Panc1 (cell line): ENCODE measurements at places on chromosomes 1 and 21. TPM values are rescaled to one million over a fixed set of nuclear protein-coding genes. Genes with fewer than 3 reads are reported as not detected.
A peak's percentile ranks its signal among the peaks of the same experiment; 100 is the strongest.

DNA sequence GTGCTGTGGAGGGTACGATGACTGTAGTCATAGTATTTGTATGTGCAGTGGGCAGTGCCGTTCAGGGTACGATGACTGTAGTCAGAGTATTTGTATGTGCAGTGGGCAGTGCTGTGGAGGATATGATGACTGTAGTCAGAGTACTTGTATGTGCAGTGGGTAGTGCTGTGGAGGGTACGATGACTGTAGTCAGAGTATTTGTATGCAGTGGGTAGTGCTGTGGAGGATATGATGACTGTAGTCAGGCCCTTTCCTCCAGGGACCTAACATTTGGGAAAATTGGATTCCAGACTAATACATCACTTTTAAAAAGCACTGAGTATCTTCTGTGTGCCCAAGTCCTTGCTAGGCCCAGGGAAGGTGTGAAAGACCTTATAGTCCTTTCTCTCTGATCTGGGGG, 2.9 kb downstream of the ZNF672 start:
- H3K4me1 ChIP-seq = peaks cover 4% of the 10 kb centered on the region; the same call in 1 of the 2 replicates
- peaks cover under 1% of the 10 kb centered on the region; the same call in 1 of the 2 replicates for H3K36me3 ChIP-seq
- H3K27me3 ChIP-seq = peaks cover 2% of the 10 kb centered on the region; the same call in 1 of the 2 replicates

GRCh38 chr1:221718381-221719277, 23.3 kb downstream of the DUSP10 start:
- H3K36me3 ChIP-seq = no peaks in the 10 kb centered on the region
- no peaks in the 10 kb centered on the region for H3K27me3 ChIP-seq
- H3K27ac ChIP-seq = no peak overlapping the region
- no peak overlapping the region for H3K4me3 ChIP-seq
- H3K4me1 ChIP-seq = no peaks in the 10 kb centered on the region

- H3K27ac ChIP-seq = no peak overlapping the region
- no peak overlapping the region for H3K4me3 ChIP-seq
- no peaks in the 10 kb centered on the region for H3K4me1 ChIP-seq
- H3K36me3 ChIP-seq = no peaks in the 10 kb centered on the region
These were observed 73.5 kb upstream of the NGF start for GRCh38 chr1:115411371-115412063.

LRRN2 gene
- total RNA-seq = 2.0 TPM

DNA sequence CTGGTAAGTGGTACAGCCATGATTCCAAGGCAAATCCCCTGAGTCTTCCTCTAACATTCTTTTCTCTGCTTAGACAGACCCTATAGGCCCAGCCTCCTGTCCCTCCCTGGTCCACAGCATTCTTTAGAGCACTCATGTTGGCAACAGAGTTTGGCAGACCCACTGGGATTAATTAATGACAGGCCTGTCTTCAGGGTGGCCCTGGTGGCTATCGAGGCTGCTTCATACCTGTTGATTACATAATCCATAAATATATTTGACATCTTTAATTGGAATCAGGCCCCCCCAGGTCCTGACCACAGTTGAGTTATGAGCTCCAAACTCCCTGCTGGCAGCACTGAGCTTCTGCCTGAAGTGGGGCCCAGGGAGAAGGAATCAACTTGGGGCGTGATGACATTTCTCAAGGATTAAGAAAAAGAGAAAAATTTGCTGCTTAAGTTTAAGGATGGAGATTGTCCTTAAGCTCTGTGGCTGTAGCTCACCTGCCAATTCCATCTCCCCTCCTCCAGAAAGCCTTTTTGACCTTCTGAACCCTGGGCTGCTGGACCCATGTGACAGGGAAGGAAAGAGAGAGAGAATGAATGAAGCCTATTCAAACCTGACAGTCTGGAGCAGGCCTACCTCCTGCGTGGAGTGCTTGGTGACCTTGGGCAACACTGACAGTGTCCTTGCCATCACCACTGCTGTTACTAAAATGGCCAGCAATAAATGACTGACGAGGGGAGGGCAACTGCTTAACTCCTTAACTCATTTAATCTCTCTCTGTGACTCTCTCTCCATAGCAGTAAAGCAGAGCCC, 156.6 kb downstream of the TRABD2B start:
- H3K4me1 ChIP-seq = no peaks in the 10 kb centered on the region
- H3K27ac ChIP-seq = no peak overlapping the region
- no peak overlapping the region for H3K4me3 ChIP-seq
- no peaks in the 10 kb centered on the region for H3K36me3 ChIP-seq

SFN gene
- 188 TPM for total RNA-seq

C1orf167 gene
- total RNA-seq = not detected

KHDRBS1 gene
- total RNA-seq = 163 TPM

SLAMF9 gene
- total RNA-seq = not detected

GRCh38 chr1:31394584-31395193, 18.3 kb upstream of the SERINC2 start:
- H3K27ac ChIP-seq = no peak overlapping the region
- peak; percentile 55 for DNase-seq
- H3K36me3 ChIP-seq = no peaks in the 10 kb centered on the region
- peak overlapping the region; percentile 61 for H3K4me3 ChIP-seq
- no peaks in the 10 kb centered on the region for H3K27me3 ChIP-seq
- peaks cover 4% of the 10 kb centered on the region; the same call in 1 of the 2 replicates for H3K4me1 ChIP-seq

GRCh38 chr1:91730801-91731732, 154.9 kb downstream of the TGFBR3 start:
- H3K4me1 ChIP-seq = peaks cover 49% of the 10 kb centered on the region
- H3K27me3 ChIP-seq = no peaks in the 10 kb centered on the region
- DNase-seq = no peak
- H3K27ac ChIP-seq = peak overlapping the region; percentile 82
- H3K4me3 ChIP-seq = no peak overlapping the region

FMO2 gene
- total RNA-seq = 0.08 TPM

HSD3B2 gene
- total RNA-seq = 1.2 TPM

DNA sequence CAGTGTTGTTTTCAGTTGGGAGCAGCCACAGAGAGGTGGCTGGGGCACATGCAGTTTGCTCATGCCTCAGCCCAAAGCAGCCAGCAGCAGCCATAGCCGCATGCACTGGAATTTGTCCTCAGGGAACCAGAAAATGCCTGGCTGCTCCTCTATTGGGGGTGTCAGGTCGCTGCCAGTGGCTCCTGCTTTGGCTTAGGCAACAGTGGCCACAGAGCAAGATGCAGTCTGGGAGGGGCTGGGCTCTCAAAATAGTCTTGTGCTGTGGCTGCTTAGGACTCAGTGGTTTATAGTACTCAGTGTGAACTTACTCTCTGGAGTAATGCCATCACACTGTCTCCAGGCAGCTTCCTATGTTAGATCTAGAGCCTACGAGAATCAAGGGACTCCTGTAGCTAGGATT, 25.0 kb downstream of the CD55 start:
- no peak for DNase-seq
- H3K27me3 ChIP-seq = no peaks in the 10 kb centered on the region
- no peak overlapping the region for H3K4me3 ChIP-seq

DNA sequence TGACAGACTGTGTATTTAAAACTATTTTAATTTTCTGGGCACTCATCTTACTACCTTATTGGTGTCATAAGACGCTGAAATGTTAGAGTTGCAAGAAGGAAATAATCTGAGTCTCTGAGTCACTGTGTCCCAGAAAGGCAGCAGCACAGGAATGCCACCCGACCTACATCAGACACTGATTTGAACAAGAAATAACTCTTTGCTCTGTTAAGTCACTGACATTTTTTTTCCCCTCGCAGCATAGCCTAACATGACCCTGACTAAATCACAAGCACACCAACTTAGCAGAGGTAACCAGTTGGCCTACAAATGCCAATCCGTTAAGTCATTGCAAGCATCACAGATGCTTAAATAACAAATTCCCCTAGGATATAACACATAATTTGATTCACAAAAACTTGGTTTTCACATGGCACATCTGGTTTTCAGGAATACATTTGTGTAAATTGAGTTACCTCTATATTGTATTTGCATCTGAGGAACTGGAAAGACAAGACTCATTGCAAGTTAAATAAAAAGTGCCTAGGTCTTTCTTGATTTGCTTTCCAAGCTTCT, 349.1 kb downstream of the SEC16B start:
- H3K27me3 ChIP-seq = peaks cover 2% of the 10 kb centered on the region; the same call in 1 of the 2 replicates
- H3K4me1 ChIP-seq = no peaks in the 10 kb centered on the region
- H3K36me3 ChIP-seq = no peaks in the 10 kb centered on the region
- H3K27ac ChIP-seq = no peak overlapping the region
- no peak overlapping the region for H3K4me3 ChIP-seq
- DNase-seq = no peak

KCNT2 gene
- 0.41 TPM for total RNA-seq

HTR6 gene
- 0.10 TPM for total RNA-seq

GRCh38 chr1:70528590-70529333, 117.7 kb downstream of the CTH start:
- no peaks in the 10 kb centered on the region for H3K36me3 ChIP-seq
- H3K27me3 ChIP-seq = peaks cover 9% of the 10 kb centered on the region; the same call in 1 of the 2 replicates
- no peaks in the 10 kb centered on the region; the same call in 1 of the 2 replicates for H3K4me1 ChIP-seq
- H3K27ac ChIP-seq = no peak overlapping the region
- H3K4me3 ChIP-seq = no peak overlapping the region

GRCh38 chr1:1032424-1032823, 12.5 kb downstream of the AGRN start:
- no peaks in the 10 kb centered on the region for H3K27me3 ChIP-seq
- no peak overlapping the region for H3K4me3 ChIP-seq
- no peak for DNase-seq
- no peaks in the 10 kb centered on the region for H3K36me3 ChIP-seq

DNA sequence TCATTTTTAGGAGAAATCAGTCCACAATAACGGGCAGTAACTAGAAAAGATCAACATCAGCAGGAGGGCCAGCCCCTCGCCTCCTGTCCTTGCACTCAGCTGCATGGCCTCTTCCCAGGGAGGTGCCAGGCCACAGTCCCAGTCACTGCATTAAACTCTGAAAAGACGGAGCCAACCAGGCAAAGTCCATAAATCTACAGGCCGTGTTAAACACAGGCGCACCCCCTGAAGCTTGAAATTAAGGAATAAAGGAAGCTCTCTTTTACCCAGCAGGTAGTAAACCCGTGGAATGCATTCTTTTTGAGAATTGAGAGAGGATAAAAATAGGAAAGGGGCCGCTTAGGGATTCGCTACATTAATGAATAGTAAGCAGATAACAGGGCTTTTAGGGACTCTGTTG, 18.4 kb downstream of the H6PD start:
- no peaks in the 10 kb centered on the region for H3K27me3 ChIP-seq
- H3K4me3 ChIP-seq = no peak overlapping the region
- no peak overlapping the region for H3K27ac ChIP-seq
- no peak for DNase-seq
- no peaks in the 10 kb centered on the region for H3K36me3 ChIP-seq

DNA sequence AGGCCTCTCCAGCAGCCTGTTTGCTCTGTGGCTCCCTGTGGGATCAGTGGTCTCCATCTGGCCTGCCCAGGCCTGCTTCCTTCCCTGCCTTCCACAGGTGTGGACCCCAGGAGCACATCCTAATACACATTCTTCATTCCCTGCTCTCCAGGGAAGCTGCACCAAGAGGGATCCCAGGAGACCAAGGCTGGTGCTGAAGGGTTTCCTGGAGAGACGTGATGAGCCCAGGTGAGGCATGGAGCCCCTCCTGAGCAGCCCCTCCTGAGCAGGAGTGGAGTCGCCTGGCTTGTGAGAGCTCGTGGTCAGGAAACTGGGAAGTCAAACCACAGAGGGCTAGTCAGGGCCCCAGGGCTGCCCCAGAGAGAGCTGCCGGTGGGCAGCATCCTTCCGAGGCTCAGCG, 561.4 kb downstream of the MATN1 start:
- DNase-seq = no peak
- H3K4me3 ChIP-seq = no peak overlapping the region
- H3K4me1 ChIP-seq = no peaks in the 10 kb centered on the region

GBP1 gene
- 0.80 TPM for total RNA-seq

CA6 gene
- not detected for total RNA-seq

RNF186 gene
- not detected for total RNA-seq

DNA sequence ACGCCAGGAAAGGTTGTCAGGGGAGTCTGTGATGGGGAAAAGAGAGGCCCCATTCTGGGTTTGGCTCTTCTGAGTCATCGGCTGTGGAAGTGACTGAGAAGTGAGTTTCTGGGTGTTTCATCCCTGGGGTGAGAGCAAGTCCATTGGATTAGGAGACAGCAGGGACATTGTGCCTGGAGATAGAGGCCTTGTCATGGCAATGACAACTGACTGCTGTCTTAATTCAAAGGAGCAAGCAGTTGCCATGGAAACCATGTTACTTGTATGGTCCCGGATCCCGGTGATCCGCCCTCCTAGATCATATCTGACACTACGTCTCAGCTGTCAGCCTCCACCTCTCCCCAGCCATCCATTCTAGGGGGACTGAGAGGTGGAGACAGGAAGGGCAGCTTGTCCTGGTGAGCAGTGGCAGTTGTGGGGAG, 34.4 kb downstream of the KIAA0040 start:
- no peaks in the 10 kb centered on the region; the same call in 1 of the 2 replicates for H3K27me3 ChIP-seq
- DNase-seq = no peak
- no peaks in the 10 kb centered on the region for H3K4me1 ChIP-seq
- H3K36me3 ChIP-seq = no peaks in the 10 kb centered on the region
- H3K27ac ChIP-seq = no peak overlapping the region

SYCP1 gene
- not detected for total RNA-seq
